ENCODE measurements at places on chromosomes 1 and 21. TPM values are rescaled to one million over a fixed set of nuclear protein-coding genes. Genes with fewer than 3 reads are reported as not detected.

DNA sequence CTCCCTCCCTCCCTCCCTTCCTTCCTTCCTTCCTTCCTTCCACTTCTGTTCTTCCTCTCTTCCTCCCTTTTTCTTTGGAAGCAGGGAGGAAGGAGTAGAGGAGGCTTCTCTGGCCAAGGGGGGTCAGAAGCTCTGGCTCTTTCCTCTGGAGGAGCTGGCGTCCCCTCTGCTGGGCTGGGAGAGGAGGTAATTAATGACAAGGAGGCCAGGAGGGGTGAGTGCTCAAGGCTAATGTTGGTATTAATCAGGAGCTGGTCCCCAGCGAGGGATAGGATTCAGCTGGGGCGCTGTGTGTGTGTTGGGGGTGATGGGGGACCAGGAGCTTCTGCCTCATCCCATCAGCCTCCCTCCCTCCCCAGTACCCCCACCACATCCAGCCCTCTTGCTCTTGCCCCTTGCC, 6.2 kb upstream of the PEAR1 start:
- DNase-seq: peak; percentile 4

DNA sequence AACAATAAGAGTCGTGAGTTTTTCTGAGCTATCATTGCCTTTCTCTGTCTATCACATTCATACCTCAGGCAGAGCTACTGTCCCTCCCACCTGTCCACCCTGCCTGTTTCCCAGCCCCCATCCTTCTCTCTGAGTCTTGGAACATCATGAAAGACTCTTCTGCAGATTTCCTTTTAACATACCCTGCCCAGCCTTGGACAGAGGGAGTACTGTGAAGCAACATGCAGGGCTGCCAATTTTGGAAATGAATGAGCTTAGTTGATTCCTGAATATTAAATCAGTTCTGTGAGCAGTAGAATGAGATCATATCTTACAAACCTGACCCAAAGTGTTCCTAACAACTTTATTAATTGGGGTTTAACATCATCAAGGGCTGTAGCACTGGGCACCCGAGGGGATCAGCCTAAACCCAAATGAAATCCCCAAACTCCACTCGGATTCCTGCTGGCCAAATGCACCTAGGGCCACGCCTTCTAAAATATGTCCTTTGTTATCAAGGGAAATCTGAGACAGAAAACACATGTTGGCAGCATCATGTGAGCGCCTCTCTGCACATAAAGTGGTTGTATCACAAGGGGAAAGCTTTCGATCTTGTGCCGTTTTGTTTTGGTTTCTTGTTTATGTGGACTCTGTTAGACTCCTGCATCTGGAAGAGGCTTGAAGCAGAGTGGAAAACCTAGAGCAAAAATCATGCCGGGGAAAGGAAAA, 357.6 kb downstream of the KIF26B start:
- no peak for DNase-seq

- no peak for DNase-seq
These were observed 31.4 kb downstream of the DDR2 start for GRCh38 chr1:162663589-162664106.

DNA sequence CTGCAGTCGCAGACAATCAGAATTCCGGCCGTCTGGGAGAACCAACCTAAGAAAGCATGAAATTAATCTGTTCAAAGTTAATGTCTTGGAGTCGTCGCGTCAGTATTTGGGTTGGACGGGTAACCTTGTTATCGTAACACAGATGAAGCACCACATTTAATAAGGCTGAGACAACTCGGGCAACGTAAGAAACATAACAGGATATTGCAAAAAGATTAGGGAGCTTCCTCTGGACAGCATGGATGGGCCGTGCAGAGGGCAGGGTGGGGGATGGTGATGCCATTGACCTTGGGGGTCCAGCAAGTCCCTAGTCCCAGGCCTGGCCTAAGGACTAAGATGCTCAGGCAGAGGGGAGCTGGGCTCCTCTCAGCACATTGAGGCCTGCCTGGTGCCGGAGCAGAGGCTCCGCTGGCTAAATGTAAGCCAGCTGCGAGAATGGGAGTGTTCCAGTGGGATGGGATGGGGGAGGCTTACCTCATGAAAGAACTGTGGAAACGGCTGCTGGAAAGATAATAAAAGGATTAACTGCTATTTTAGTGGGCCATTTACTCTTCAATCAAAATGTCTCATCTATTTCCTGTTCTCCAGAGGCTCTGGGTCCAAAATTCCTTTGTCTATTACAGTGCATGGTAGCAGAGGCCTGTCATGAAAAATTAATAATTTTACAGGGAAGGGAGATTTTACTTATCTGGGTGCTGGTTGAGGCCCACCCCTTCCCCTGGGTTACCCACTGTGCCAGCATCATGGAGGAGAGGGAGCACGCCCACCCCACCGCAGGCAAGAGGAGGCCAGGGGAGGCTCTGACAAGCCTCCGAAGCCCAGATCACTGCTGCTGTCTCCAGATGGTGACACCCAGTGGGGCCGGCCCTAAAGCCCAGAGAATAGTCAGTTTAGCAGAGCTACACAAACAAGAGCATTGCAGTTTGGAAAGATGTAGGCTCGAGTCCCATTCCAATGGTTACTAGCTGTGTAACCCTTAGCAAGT, 131.6 kb downstream of the DMRTB1 start:
- DNase-seq: no peak

- no peak for DNase-seq
These were observed 52.2 kb upstream of the GRHL3 start for GRCh38 chr1:24266998-24267397.

GRCh38 chr1:234666761-234667160, 56.8 kb upstream of the IRF2BP2 start:
- no peak for DNase-seq

DNA sequence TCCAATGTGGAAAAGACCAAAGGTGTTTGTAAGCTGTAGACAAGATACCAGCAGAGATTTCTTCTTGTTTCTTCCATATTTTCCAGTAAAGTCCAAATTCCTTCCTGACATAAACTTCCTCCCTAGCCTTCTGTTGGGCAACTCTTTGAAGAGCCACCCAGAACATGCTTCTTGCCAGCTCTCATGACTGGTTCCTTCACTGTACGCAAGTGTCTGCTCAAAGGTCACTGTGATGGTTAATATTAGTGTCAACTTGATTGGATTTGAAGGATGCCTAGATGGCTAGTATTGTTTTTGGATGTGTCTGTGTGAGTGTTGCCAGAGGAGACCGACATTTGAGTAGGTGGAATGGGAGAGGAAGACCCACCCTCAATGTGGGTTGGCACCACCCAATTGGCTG, 416.6 kb upstream of the RUNX1 start:
- no peak for DNase-seq

- no peak for DNase-seq
These were observed 7.9 kb downstream of the CDK18 start for GRCh38 chr1:205512059-205513045.

DNA sequence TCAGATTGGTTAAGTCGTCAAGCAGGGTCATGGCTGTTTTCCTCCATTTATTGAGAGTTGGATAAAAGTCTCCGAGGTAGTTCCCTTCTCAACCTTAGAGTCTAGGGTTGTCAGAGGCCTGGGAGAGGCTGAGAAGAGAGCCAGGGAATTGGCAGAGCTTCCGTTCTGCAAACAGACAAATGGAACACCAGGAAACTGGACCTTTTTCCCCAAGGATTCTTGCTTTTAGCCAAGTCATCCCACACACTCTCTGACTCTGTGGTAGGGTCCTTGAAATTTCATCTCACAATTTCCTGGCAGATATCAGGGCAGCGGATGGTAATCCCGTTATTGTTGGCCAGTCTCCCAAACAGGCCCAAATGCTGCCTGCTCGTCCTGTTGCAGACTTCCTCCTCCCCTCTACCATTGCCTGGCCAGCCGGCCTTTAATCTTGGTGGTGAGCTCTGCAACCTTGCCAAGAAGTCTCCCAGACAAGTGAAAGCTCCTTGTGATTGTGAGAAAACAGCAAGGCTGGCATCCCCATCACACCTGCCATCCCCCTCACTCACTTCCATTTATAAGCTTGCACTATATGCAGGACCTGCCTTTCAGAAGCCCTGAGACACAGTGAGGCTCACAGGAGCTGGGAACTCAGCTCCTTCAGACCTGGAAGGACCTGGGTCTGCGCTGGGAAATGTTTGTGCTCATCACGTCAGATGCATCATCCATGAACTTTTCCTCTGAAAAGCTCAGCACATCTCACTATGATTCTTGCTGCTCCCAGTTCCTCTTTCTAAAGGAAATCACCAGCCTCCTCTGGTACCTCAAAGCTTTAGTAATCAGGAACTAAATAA, 13.7 kb upstream of the SRP9 start:
- DNase-seq: no peak

- DNase-seq: no peak
These were observed 40.0 kb upstream of the RHOU start for GRCh38 chr1:228695015-228695955.

DNA sequence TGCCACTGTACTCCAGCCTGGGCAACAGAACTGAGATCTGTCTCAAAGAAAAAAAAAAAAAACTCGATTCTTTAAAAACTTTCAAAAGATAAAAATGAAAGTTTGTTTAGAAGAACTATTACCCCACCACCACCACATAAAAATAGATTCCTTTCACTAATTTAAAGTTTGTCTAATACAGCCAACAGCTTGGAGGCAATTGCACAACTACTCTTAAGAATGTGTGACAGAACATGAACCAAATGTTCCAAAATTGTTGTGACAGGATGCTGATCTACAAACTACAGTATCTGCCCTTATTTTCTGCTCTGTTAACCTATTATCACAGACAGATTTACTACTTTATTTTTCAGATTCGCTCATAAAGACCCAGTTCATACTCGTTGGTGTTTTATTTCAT, 5.5 kb upstream of the TGFBR3 start:
- no peak for DNase-seq

GRCh38 chr1:14339288-14339687, 259.2 kb upstream of the KAZN start:
- no peak for DNase-seq

DNA sequence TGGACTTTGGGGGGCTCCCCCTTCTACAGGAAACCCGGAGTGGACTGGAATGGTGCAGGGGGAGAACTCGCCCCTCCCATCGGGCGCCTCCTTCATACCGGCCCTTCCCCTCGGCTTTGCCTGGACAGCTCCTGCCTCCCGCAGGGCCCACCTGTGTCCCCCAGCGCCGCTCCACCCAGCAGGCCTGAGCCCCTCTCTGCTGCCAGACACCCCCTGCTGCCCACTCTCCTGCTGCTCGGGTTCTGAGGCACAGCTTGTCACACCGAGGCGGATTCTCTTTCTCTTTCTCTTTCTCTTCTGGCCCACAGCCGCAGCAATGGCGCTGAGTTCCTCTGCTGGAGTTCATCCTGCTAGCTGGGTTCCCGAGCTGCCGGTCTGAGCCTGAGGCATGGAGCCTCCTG, at the start of gene TNFRSF14:
TNFRSF14 (plus strand) TSS at position 95 of the 401 bp plus-strand sequence; CDS start at position 389, 294 bp downstream.
- DNase-seq: peak; percentile 82

DNA sequence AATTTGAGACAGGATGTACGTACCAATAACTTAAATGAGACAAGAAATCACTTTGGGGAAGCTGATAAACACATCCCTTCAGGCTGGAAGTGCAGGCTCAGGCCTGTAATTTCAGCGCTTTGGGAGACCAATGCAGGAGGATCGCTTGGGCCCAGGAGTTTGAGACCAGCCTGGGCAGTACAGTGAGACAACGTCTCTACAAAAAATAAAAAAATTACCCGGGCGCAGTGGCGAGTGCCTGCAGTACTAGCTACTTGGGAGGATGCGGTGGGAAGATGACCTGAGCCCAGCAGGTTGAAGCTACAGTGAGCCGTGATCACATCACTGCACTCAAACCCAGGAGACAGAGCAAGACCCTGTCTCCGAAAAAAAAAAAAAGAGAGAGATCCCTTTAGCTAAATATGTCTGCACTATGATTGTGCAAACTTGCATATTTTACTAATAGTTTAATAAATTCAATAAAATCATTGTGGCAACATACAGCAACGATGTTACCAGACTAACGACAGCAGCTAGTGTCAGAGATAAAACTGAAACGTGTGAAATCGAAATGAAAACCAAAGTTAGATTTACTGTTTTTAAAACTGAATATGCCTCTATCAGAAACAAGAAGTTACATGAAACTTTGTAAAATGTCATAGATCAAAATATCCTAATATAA, 54.7 kb downstream of the CD2 start:
- DNase-seq: no peak

DNA sequence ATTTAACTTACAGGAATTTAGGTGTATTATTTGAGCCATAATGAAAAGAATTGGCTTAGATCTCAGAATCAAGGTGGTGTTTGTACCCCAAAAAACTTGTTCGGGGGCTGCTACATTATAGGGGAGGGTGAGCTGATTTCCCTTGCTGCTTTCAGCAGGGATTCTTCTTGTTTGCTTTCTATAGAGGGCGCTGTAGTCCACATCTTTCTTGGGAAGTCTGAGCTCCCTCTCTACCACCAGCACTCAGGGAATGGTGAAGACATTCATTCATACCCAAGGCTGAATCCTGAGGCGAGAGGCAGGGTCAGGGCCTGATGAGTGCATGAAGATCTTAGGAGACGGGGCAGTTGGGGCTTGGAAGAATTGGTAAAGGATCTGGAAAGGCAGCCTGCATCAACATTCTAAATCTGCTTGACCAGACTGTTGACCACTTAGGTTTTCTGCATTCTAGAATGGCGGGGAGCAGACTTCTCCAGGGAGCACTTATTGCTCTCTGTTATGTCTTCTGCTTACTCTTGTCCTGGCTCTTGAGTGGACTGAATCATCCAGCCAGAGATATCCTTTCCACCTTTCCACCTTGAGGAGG, 18.9 kb downstream of the SPATA46 start:
- DNase-seq: no peak

The ARHGAP30 gene
- total RNA-seq: 3.7 TPM

The CYP4A22 gene
- not detected for total RNA-seq

The NPHS2 gene
- not detected for total RNA-seq

The PCSK9 gene
- not detected for total RNA-seq

The ATAD3C gene
- total RNA-seq: 1.8 TPM

The ZP4 gene
- total RNA-seq: not detected

The MXRA8 gene
- 21.8 TPM for total RNA-seq

The NR1I3 gene
- not detected for total RNA-seq

The VAV3 gene
- 1.7 TPM for total RNA-seq

The SYT14 gene
- total RNA-seq: not detected

The KCNK1 gene
- total RNA-seq: 25.4 TPM

The LRRC38 gene
- total RNA-seq: 0.38 TPM

The C1orf53 gene
- total RNA-seq: 4.9 TPM

The KCNJ9 gene
- total RNA-seq: not detected

The C8B gene
- not detected for total RNA-seq

The C4BPA gene
- not detected for total RNA-seq

The ZNF670 gene
- total RNA-seq: 1.0 TPM

The CRP gene
- total RNA-seq: not detected

Data from Right ventricle myocardium inferior (tissue), 1 donor.